ENCODE measurements at places on chromosomes 13 and 19.

DNA sequence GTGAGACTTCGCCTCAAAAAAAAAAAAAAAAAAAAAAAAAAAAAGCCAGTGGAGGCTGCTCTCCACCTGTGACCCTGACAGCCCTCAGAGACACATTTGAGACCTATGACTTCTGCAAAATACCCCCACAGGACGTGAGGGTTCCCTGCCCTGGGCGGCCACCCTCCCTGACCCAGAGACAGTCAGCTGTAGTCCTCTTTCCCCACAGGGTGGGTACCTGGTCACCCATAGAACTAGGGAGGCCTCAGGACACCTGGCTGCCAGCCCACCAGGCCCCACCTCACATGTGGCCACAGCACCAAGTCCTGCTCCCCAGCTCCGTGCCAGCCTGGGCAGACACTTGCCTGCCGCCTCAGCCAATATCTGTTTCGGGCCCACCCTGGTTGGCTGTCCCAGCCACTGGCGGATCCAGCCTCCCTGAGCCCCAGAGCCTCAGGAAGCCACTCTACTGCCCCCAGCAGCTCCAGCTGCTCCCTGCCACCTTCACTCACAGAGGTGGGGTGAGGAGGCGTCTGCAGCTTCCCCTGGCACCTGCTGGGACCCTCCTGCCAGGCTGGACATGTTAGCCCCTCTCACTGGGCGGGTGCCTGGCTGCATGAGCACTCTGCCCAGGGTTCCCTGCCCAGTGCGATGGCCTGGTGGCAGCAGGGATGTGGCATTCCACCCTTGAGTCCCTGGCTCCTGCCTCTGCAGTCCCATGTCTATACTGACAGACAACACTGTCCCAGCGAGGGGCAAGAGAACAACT is 6.9 kb downstream of the MKNK2 start:
- DNase-seq: no peak

DNA sequence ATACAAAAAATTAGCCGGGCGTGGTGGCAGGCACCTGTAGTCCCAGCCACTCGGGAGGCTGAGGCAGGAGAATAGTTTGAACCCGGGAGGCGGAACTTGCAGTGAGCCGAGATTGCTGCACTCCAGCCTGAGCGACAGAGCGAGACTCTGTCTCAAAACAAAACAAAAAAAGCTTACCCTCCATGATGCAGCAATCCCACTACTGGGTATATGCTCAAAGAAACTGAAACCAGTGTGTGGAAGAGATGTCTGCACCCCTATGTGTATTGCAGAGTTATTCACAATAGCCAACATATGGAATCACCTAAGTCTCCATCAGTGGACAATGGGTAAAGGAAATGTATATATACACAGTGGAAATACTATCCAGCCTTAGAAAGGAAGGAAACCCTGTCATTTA is 19.6 kb upstream of the TTYH1 start:
- no peak for DNase-seq

DNA sequence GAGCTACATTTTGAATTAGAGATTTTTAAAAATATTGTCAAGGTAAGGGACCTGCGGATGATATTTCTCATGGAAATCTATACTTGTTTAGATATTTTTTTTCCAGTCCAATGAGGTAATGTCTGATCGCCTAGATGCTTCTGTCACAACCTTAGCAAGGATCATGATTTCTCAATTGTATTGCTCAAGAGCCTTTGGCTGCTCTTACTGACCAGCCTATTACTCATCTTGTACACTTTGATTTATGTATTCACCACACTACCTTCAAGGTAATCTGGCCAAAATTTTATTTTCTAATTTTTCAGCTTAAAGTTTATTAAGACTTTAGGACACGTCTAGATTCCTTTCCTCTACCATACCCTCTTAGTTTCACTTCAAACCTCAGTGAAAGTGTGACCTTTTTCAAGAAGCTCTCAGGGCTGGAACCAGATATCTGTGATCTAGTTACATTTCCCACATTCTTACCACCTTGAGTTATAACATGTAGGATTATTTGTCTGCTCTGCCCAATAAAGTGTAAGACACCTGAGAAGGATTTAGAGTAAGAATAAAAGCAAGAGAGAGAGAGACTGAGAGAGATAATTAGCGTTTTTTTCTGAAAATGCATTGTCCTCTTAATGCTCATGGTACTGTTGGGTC is 197.1 kb downstream of the ITGBL1 start:
- no peak for DNase-seq

DNA sequence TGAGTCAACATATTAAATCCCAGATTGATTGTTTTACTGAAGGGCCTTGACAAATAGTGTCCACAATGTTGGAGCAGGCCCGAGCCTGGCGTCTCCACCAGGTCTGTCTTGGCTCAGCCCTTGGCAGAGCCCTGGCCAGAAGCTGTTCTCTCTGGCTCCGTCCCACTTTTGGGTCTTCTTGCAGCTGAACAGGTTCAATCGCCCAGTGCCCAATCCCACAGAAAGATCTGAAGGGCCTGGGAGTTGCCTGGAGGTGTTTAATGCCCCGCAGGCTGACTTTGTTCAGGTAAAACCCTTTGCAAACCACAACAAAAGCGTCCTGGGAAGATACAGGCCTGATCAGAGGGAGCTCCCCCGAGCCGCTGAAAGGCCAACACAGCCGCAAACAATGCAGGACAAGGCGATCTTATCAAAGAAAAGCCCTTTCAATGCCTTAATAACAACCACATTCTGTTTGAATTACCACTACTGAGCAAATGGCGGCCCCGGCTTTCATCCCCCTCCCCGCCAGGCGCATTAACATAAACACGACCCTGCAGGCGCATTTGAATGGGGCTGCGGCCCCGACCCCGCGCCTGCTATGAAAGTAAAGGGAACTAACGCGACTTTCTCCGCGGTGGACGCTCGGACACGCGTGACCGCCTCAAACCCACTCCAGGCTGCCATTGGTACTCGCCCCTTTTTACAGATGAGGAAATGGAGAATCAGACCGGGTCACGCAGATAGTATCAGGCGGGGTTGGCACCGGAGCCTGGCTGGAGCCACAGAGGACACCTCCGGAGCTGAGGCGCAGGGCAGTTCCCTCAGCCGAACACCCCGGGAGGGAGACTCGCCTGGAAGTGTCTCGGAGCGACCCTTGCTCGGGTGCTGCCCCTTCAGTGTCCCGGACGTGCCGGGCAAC is 3.1 kb downstream of the CDX2 start:
- DNase-seq: no peak

DNA sequence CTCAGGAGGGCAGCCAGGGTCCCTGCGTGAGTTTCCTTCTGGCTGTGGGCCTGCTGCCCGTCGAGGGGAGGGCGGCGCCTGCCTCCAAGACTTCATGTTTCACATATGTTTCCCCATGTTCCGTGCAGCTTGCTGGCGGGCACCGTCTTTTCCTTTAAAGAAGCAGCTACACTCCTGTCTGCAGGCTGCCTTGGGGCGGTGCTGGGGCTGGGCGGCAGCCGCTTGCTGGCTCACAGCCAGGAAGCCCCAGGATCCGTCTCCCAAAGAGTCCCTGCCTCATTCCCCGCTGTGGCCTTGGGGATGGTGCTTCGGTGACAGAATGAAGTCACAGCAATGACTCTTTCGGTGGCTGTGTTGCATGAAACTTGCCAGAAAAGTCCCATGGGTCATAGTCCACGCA is 24.9 kb downstream of the PIAS4 start:
- DNase-seq: no peak

GRCh38 chr13:111480976-111481375 is 160.5 kb downstream of the TEX29 start:
- no peak for DNase-seq

GRCh38 chr19:30062907-30063649 is 121.0 kb downstream of the URI1 start:
- DNase-seq: no peak

GRCh38 chr13:109743706-109744453 is 42.5 kb downstream of the IRS2 start:
- peak; percentile 10 for DNase-seq
